Osteoblast (primary cell): ENCODE measurements at places on chromosomes 7 and 10. TPM values are rescaled to one million over a fixed set of nuclear protein-coding genes. Genes with fewer than 3 reads are reported as not detected.

Gene ZNHIT1
- total RNA-seq, result 64.4 and 66.0 TPM in 2 replicates

DNA sequence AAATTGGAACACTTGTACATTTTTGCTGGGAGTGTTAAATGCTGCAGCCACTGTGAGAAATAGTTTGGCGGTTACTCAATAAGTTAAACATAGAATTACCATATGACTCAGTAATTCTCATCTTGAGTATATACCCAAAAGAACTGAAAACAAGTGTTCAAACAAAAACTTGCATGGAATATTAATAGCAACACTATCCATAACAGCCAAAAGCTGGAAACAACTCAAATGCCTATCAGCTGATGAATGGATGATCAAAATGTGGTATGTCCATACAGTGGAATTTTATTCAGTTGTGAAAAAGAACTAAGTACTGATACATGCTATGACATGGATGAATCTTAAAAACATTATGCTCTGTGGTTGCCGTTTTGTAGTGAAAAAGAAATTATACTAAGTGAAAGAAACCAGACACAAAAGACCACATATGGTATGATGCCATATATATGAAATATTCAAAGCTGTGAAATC is 63.0 kb upstream of the SP4 start:
- DNase-seq, result no peak

- DNase-seq, result no peak
Observed at GRCh38 chr10:50396491-50397311, 145.4 kb upstream of the ASAH2 start.

Gene ANKRD30A
- not detected in 2 replicates for total RNA-seq

GRCh38 chr7:73735528-73735905 is 3.1 kb downstream of the ABHD11 start:
- DNase-seq, result peak; percentile 17
